Bronchial epithelial cell (primary cell): ENCODE measurements at places on chromosomes 11 and 22.
A peak's percentile ranks its signal among the peaks of the same experiment; 100 is the strongest.

DNA sequence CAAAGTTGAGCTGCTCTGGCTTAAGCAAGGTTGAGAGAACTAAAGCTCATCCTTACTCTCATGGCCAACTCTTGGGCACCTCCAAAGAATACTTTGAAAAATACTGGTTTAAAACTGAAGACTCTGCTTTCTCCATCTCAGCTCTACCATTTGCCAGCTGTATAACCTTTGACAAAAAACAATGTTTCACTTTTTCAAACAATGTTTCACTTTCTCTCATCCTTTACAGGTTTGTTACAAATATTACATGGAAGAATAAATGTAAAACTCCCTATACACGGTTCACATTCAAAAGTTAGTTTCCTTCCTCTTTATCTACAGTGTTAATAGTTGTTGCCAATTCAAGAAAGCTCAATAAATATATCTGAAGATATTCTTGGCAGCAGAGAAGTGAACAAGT lies 19.2 kb downstream of the AMBRA1 start:
- DNase-seq, result no peak

DNA sequence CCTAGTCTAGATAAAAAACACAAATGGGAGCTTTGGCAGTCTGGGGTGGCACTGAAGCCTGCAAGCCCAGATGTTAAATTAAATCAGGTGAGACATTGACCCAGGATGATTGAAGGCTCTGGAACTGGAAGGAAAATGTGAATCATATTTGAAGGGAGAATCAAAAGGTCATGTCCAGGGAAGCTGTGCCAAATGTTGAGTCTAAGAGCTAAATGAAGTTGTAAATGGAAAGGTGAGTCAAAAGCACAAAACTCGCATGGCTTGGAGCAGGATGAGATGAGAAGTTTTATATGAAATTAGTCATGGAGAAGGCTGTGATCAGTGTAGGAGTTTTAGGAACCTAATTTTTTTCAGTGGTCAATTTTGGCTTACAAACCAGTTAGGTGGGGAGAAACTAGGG lies 301.1 kb downstream of the BLID start:
- DNase-seq, result peak; percentile 48

DNA sequence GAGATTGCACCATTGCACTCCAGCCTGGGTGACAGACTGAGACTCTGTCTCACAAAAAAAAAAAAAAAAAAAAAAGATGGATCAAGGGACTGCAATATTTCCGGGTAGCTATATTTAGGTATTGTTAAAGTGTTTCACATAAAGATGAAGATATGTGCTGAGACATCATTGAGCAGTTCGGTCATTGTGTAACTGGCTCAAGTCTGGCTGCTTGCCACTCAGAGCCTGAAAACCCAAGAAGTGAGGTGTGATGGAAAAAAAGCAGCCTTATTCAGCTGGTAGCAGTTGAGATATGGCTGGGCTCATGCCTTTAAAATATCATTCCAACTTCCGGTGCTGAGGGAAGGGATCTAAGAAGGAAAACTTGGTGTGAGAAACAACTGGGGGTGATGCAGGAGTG lies 46.9 kb downstream of the LUZP2 start:
- no peak for DNase-seq

- DNase-seq, result no peak
Observed at GRCh38 chr11:92793189-92793588, 176.3 kb upstream of the MTNR1B start.

DNA sequence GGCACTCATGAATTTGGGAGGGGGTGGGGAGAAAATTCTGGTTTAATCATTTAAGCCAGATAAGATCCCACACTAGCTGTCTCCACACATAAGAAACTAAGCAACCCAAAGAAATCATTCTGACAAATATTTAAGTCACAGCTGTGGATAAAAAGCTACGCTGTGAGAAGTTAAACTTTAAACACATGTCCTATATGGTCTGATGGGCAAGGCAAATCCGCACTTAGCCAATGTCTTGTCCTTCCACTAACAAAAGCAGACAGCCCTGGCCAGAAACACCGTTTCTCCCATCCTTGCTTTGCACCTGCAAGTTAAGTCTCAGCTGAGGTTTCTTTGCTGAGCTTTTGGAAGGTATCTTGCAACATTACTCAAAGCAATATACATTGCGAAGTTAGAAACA lies 68.0 kb downstream of the ETS1 start:
- no peak for DNase-seq

GRCh38 chr11:2164861-2165555 lies 4.0 kb upstream of the INS start:
- no peak for DNase-seq

DNA sequence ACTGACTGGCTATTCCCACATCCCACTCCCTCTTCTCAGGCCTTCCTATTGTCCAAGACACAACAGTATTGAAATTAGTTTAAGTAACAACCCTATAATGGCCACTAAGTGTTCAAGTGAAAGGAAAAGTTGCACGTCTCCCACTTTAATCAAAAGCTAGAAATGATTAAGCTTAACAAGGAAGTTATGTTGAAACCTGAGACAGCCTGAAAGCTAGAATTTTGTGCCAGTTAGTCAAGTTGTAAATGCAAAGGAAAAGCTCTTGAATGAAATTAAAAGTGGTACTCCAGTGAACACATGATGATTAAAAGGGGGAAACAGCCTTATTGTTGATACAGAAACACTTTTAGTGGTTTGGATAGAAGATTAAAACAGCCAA lies 332.7 kb downstream of the CASP12 start:
- no peak for DNase-seq

DNA sequence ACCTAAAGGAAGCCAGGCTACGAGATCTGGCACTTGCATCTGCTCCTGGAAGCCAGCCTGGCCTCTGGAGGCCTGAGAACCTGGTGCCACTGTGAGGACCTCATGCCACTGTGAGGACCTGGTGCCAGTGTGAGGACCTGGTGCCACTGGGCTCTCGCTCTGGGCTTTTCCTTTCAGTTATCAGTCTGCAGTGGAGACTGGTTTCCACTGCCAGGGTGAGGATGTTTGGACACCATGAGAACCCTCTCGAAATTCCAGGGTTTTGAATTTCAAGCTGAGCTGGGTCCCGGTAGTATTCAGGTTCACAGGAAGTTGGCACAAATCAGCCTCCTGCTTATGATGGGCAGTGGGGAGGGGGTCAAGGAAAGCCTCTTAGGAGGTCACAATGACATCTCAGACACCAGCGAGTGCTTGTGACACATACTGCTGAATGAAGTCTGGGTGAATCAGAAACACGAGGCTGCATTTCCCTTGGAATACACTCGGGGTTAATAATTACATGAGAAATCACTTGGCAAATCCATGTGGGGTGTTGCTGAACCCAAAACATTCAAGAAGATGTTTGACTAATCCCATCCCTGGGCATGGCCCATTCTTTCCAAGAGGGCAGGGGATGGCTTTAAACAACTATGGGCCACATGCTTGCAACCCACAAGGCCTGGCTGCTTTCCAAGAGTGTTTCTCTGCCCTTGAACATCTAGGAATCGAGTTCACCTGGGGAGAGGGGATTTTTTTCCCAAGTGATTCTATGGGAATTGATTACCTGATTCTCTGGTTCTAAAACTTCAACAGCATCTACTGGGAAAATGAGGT lies 60.2 kb downstream of the LINC01488 start:
- peak; percentile 33 for DNase-seq

DNA sequence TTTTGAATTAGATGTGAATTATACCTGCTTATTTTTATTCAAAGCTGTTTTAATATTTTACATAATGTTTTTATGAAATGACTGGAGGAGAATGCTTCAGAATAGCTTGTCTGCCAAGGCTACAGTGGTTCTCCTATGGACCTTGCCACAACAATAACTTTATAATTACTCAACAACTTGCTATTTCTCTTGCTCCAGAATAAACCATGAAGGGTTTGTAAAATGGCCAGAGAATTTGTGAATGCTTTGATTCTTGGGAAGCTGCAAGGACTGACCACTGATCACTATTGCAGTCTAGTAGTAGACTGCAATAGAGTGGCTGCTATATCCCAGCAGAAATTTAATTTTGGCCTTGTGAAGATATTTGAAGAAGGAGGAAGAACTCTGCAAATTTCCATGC lies 199.7 kb downstream of the FAT3 start:
- no peak for DNase-seq

DNA sequence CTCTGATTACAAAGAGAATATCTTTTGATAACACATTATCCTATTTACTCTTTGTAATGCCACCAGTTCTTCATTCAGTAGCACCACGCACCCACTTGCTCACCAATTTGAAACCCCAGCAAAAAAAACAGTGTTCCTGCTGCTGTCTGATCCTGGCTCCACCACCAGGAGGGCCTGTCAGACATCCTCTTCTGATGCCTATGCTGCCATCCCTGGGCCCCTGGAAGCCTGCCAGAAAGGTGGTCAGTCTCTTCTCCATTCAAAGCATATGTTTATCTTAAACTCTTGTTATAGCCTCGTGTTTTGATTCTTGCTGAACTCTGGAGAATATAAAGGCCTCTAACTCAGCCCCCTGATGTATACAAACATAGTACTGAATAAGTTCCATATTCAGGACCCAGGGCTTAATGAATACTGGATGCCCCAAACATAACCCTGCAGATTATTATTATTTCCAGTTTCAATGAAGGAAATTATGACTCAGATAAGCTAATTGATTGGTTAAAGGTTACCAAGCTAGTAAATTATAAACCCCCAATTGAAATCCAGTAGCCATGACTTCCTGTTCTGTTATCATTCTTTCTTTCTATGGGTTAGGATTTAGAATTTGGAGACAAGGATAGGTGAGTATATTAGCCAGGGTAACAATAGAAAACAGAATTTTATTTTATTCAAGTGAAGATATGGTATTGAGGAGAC lies 116.7 kb downstream of the NTM start:
- no peak for DNase-seq

DNA sequence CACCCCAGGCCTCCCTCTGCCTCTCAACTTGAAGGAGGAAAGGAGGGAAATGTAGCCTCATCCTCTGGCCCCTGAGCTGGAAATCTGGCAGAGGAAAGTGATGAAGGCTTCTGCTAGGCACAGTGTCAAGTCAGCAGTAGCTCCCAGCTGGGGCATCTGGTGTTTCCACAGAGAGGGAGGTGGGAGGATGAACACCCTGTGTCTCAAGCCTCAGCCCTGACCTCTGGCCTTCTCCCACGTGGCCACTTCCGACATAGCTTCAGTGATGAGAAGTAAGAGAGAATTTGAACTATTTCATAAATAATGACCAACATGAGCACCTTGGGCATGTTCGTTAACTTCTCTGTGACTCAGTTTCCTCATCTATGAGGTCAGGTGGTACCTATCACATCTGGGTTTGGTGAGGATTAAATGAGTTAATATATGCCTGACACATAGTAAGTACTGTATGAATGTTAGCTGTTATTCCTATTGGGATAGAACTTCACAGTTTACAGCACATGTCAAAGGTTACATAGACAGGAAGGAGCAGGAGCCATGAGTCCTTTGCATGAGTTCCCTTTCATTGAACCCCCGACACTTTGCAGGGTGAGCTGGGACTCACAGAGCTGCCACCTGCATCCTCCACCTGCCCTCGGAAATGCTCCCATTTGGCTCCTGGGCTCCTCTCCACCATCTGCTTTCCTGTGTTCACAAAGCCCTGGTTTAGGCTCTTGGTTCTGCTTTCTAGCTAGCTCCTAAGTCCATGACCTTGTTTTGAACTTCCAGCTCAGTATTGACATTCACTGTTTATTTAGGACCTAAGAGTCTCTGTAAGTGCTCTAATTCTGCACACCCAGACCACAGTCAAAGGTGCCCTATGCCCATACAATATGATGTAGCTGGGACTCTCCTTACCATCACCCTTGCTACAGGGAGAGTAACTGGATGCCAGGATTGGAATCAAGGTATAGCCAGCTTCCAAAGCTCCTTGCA lies 61.7 kb downstream of the CSNK2A3 start:
- no peak for DNase-seq
